ENCODE measurements at places on chromosomes 2 and 18.
A peak's percentile ranks its signal among the peaks of the same experiment; 100 is the strongest.

DNA sequence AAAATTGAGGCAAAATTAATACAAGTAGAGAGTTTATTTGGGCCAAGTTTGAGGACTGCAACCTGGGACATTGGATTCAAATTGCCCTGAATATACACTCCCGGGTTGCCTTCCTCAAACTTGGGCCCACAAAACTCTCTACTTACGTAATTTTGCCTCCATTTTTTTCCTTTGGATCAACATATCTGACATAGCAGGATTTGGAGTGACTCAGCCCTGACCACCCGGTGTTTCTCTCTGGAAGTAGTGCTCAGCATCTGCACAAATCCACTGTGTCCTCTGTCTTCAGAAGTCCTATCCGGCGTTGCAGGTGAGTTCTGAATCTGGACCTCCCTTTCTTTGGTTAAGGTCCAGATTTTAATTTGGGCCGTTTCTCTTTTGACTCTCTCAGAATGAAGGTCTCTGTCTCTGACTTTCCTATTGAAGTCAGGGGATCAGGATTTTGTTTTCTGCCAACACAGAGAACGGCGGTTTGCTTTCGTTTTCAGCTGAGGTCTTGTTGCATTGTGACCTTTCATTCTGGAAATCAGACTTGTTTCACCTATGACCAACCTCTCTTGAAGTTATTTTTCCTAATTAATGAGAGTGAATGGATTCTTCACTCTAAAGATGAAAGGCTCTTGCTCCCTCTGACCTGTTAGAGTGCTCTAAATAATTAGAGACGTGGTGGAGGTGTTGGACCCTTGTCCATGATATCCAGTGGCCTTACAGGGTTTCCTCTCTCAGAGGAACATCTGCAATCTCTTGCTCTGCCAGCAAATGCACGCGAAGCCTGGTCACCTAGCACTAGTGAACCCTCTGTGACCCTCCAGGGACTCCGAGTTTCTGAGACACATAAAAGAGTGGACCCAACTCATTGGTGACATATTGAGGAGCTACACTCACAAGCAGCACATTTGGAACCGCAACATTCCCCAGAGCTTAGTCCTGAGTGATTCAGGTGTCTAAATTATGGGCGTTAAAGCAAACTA lies 13.6 kb downstream of the TCF23 start:
- ATAC-seq: no peak

GRCh38 chr2:144241801-144242200 lies 278.1 kb downstream of the ZEB2 start:
- ATAC-seq: no peak

DNA sequence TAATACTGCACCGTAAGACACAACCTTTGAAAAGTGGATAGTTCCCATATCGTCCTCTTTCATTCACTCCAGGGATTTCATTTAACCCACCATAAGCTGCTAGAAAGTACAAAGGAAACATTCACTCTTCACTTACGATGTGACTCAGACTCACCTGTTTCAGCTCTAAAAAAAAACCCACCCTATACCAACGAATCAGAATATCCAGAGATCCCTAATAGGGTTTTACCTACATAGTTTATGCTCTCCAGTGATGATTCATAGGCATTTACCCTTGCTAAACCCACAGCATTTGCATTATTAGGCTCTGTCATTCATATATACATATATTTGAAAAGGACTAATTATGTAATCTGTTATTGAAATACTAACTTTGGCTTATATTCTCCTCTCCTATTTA lies 60.2 kb downstream of the PRPF40A start:
- no peak for ATAC-seq

- no peak for ATAC-seq
These were observed 461.4 kb downstream of the TGIF1 start for GRCh38 chr18:3911413-3911812.

DNA sequence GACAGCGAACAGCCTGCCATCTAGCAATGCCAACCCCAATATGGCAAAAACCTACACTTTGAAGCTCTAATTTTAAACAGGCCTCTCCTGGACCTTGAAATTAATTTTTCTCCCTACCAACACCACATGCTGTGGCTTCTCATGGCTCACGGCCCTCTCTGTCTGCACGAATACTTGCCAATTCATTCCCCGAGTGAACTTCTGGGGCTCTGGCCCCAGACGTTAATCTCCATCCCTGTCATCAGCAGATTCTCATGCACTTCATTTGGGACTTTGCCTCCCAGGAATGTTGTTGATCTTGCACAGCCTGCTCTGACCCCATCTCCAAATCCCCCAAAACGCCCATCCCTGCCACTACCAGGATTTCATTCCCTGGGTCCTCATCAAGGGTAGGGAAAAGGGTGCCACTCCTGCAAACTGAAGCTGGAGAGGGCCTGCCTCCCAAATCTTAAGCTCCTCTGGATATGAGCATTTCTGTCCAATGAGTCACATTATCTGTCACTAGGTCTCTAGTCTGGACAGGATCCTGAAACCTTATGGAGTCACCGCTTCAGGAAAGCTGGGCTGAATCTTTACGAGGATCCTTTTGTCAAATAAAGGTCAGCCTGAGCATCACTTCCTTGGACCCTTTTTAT lies 10.4 kb downstream of the FIGLA start:
- no peak for ATAC-seq

DNA sequence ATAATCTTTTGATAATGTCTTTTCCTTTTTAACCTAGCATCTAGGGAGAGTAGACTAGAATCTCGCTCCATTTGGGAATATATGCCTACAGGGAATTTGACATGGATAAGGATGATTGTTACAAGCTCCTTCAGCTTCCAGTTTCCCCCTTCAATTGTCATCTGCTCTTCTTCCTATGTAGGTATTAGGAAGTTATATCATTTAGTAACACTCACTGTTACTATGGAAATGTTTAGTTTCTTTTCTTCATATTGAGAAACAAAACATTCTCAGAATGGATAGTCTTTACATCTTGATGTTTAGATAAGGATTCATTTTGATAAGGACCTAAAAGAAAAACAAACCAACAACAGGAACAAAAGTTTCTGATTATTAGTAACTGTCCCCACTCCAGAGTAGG lies 127.6 kb downstream of the PHLPP1 start:
- no peak for ATAC-seq

DNA sequence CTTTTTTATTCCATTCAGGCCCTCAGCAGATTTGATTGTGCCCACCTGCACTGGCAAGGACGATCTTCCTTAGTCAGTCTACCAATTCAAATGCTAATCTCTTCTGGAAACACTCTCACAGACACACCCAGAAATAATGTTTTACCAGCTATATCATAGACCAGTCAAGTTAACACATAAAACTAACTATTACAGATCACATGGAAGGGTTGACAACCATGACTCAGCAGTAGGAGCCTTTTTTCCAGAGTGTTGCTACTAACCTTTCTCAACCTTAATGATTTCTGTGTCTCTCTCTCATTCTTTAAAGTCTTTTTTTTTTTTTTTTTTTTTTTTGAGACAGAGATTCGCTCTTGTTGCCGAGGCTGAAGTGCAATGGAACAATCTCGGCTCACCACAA lies 143.5 kb upstream of the MSH6 start:
- ATAC-seq: no peak

GRCh38 chr2:81852651-81853050 lies 1548.1 kb upstream of the LRRTM1 start:
- no peak for ATAC-seq

DNA sequence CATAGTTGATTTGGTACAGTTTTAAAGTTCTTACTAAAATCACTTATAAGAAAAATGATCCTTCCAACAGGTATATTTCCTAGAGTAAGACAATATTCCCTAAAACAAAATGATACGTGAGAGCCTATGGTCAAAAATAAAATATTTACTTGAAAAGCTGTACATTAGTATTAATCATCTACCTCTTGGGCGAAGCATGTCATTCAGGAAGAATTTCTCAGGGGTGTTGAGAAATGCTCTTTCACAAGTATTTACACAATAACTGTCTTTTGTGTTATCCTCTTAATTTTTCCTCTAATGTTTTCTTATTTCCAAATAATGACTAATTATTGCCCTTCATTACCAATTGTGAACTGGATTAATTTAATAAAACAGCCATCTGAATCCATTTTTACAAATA lies 466.3 kb downstream of the SATB2 start:
- no peak for ATAC-seq

GRCh38 chr2:109680523-109681297 lies 66.5 kb downstream of the SOWAHC start:
- ATAC-seq: no peak

DNA sequence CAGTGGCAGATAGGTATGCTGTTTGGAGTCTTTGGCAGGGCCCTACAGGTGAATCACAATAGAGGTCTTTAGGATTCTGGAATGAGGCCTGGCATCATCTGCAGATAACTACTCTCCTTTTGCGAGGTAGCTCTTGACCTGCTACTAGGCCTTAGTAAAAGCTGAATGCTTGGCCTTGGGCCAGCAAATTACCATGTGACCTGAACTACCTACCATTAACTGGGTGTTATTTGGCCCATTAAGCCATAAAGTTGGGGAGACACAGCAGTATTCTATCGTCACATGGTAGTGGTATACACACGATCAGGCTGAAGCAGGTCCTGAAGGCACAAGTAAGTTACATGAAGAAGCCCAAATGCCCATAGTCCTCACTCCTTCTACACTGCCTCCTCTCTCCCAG lies 178.2 kb downstream of the PPP1R1C start:
- no peak for ATAC-seq

DNA sequence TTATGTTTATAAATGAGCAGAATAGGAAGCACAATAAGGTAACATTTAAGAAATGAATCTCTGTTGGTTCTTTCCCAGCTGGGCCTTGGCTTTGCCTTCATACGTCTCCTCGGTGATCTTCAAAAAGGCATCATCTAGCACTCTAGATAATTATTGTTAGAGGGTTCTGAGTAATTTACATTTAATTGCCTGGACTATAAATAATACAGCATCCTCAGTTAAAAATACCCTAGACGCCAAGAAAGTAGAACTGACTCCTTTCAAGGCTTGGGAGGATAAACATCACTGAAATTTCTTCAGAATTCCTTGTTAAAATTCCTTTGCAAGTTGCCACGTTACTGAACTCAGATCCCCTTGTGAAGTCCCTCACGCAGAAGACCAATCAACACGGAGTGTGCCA lies 199.7 kb upstream of the BOD1L2 start:
- ATAC-seq: no peak

DNA sequence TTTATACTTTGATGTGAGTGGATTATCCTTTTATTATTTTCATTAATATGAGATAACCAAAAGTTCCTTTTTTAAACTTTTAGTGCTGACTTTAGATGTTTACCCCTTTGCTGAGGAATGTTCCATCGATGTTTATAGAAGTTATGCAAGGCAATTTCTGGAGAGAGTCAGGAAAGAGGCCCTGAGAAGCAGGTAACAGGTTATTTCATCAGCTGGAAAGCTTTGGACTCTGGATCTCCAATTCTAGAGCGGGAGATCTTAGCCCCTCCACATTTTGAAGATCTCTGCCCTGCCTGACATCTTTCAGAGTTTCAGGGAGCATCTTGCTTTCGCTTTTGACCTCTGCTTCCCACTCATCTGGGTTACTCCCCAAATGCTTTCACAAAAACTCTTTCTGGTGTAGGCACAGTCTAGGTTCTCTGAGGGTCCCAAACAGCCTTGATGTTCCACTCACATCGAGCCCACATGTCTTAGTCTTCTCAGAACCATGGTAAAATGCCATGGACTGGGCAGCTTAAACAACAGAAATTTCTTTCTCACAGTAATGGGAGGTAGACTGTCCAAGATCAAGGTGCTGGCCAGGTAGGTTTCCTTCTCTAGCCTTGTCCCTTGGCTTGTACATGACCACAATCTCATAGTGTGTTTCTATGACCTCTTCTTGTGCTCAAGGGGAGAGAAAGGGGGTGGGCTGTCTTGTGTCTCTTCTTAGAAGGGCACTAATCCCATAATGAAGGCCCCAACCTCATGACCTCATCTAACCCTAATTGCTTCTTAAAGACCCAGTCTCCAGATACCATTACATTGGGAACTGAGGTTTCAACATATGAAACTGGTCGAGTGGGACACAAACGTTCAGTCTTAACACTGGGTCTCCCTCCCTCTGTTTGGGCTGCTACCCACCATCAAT lies 87.1 kb downstream of the DOK6 start:
- no peak for ATAC-seq

DNA sequence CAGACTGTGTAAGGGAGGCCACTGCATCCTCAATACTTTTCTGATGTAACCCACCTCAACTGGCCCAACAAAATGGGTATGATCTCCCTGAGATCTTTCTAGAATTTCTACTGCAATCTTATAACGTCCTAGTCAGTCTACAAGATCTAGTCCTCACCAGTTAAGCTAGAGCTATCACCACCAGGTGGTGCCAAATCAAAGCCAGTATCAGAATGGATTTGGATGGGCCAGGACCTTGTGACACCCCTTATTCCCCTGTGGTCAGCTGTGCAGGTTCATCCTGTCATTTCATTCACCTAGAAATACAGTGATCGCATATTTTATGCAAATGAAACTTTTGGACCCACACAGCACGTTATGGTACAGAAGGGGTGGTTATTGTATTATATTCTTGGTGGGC lies 90.3 kb downstream of the OLA1 start:
- peak; percentile 76 for ATAC-seq

- ATAC-seq: no peak
These were observed 69.8 kb downstream of the CTIF start for GRCh38 chr18:48608581-48608980.

GRCh38 chr2:150410809-150411208 lies 76.7 kb downstream of the RND3 start:
- peak; percentile 78 for ATAC-seq

- ATAC-seq: no peak
These were observed 409.6 kb upstream of the TMEFF2 start for GRCh38 chr2:192604295-192604694.

DNA sequence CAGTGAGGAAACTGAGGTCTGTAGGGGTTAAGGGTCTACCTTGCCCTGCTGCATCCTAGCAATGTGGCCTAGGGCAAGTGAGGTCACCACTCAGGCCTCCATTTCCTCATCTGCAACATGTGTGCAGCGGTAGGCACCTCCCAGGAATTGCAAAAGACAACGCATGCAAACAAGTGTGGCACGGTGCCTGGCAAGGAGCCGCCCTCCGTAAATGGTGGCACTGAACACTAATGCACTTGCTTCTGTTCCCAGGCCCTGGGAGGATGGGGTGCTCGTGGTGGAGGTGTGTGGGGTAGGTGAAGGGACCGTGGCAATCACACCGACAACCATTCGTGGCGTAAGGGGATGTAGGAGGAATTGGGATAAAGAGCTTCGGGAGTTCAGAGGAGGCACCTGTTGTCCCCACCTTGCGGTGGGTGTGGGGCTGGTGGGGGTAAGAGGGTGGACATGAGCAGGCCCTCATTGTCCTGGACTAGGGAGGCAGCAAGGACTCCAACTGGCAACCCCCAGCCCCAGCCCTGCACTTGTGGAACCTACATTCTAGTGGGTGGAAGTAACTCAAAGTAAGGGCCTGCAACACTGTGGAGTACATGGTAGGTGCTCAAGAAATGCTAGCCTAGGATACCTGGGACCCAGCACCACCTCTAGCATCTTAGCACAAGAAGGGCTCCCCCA lies 26.0 kb downstream of the ATOH8 start:
- ATAC-seq: no peak

- ATAC-seq: no peak
These were observed 47.3 kb upstream of the ODC1 start for GRCh38 chr2:10495311-10495987.
